ENCODE measurements at places on chromosomes 3 and 15.

DNA sequence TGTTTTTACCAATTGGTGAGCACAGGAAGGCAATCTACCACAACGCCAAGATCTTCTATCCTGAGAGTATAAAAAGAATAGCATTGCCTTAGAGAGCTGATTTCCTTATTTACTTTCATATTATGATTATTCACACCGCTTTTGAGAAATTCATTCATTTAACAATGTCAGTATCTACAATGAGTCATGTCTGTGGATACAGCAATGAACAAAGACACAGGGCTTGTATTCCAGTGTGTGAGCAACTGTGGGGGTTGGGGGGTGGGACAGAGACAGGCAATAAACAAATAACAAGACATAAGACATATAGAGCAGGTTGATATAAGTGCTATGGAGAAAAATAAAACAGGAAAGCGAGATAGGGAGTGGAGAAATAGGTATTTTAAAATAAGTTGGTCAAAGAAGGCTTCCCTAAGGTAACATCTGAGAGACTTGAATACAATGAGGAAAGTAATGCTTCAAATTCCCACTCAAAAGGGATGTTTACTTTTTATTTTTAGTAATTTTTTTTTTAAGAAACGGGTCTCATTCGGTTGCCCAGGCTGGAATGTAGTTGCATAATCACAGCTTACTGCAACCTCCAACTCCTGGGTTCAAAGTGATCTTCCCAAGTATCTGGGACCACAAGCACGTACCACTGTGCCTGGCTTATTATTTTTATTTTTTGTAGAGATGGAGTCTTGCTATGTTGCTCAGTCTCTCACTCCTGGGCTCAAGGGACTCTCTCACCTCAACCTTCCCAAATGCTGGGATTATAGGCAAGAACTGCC, 45.7 kb downstream of the PGBD4 start:
- DNase-seq: peak; percentile 95

- DNase-seq: no peak
Measured at GRCh38 chr3:149542375-149543312, 68.1 kb downstream of the TM4SF4 start.

DNA sequence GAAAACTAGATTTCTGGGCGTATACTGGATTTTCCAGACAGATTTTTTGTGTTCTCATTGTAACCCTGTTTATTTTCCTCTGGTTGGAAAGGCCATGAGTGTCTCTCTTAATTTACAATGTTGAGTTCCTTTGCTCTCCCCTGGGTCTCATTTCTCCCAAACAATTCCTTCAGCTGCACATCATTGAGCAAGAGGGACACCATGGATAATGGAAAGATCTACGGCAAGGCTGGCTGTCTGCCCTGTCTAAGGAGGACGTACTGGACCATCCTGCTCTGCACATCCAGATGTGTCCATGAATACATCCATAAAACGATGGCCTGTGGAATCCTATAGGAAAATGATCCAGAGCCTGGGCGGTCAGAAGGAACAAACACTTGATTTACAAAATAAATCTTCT, 258.1 kb upstream of the MCTP2 start:
- no peak for DNase-seq

GRCh38 chr3:150372722-150373121, 35.4 kb upstream of the TSC22D2 start:
- DNase-seq: no peak

- DNase-seq: no peak
Measured at GRCh38 chr3:148218222-148218621, 479.5 kb upstream of the AGTR1 start.

- peak; percentile 51 for DNase-seq
Measured at GRCh38 chr15:77870195-77871065, 207.1 kb downstream of the TBC1D2B start.

DNA sequence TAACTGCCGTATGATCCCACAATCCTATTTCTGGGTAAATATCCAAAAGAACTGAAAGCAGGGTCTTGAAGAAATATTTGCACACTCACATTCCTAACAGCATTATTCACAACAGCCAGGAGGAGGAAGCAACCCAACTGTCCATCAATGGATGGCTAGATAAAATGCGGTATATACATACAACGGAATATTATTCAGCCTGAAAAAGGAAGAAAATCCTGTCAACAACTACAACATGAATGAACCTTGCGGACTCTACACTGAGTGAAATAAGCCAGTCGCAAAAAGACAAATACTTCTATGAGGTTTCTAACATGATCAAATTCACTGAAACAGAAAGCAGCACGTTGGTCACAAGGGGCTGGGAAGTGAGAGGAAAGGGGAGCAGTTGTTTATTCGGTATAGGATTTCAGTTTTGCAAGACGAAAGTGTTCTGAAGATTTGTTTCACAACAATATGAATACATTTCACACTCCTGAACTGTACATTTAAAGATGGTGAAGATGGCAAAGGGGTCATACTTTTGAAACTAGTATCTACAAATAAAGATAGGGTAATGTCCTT, 6.2 kb downstream of the DLG1 start:
- DNase-seq: peak; percentile 30

GRCh38 chr3:3296979-3297381, 117.5 kb upstream of the CRBN start:
- DNase-seq: no peak

GRCh38 chr15:31365655-31366127, 39.1 kb downstream of the KLF13 start:
- DNase-seq: peak; percentile 61

- DNase-seq: no peak
Measured at GRCh38 chr3:194087280-194087679, 48.7 kb upstream of the HES1 start.

- peak; percentile 86 for DNase-seq
Measured at GRCh38 chr15:39936187-39936586, 2.3 kb downstream of the EIF2AK4 start.

GRCh38 chr3:133464573-133464972, 64.7 kb downstream of the BFSP2 start:
- DNase-seq: peak; percentile 25

DNA sequence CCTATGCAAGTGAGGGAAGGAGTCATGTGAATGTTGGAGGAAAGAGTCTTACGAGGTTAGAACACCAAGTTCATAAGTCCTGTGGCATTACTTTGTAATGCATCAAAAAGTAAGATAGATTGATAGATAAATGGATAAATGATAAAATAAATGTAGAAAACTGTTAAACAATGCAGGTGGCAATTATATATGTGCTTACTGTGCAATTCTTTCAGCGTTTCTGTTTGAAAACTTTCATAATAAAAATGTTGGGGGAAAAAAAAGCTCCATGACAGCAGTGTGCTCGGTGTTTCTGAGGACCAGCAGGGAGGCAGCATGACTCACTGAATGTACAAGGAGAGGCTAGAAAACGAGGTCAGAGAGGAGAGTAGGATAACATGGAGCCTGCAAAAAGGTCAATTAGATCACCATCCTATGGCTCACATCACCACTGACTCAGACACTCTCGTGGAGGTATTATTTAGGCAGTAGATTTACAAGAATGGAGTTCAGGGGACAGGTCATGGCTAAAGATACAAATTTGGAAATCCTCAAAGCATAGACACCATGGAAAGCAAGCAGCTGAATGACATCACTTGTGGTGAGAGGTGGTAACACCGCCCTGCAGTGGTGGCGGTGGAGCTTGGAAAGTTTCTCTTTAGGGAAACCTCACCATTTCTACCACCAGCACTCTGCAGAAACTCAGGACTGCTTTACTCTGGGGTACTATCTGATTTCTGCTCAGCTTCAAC, 219.8 kb downstream of the CTNNB1 start:
- DNase-seq: peak; percentile 70

DNA sequence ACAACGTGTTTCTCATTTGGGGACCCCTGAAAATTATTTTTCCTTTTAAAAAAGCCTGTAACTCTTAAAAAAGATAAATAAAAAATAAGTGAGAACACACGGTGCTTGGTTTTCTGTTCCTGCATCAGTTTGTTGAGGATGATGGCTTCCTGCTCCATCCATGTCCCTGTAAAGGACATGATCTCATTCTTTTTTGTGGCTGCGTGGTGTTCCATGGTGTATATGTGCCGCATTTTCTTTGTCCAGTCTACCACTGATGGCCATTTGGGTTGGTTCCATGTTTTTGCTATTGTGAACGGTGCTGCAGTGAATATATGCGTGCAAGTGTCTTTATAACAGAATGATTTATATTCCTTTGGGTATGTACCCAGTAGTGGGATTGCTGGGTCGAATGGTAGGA, 2.3 kb downstream of the TSPAN3 start:
- DNase-seq: no peak
